ENCODE measurements at places on chromosomes 16 and 17. TPM values are rescaled to one million over a fixed set of nuclear protein-coding genes. Genes with fewer than 3 reads are reported as not detected.

DNA sequence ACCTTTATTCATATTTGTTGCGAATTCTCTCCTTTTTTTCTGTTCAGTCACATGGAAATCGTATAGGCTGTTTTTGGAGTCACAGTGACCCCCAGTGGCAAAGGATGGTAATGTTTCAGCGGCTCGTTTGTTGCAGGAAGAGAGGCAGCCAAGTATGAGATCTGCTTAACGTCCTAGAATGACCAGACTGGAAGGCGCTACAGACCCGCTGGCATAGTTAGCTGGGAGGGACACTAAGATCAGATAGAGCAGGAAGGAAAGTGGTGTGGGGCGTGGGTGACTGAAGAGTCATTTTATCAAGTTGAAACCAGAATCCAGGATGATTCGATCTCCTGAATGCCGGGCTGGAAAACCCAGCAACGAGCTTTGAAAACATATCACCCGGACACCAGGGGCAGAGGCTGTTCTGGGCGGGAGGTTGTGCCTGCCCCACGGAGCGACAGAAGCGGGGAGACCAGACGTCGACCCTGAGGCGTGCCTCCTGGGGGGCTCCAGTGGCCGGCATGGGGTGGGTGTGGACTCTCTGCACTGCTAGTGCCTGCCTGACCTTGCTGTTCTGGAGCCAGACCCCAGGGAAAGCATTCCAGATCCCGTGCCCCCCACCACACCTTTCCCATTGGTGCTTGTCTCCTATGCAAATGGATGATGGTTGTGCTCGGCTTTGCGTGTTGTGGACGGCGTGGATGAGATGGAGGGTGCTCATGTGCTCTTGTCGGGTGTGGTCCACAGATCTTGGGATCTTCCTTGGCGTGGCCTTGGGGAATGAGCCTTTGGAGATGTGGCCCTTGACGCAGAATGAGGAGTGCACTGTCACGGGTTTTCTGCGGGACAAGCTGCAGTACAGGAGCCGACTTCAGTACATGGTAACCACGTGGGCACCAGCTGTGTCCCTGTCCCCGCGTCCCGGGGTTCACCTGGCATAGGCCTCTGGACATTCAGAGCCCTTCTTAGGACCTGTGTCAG is 7.7 kb downstream of the IL34 start:
- DNase-seq = peak; percentile 88

Gene KRT9
- total RNA-seq = 0.47 TPM

Gene IL32
- 4.7 TPM for total RNA-seq

Gene KRTAP1-5
- not detected for total RNA-seq

- DNase-seq = no peak
These were observed 31.5 kb downstream of the WSCD1 start for GRCh38 chr17:6101706-6102105.

GRCh38 chr16:66996324-66996982 is 8.1 kb downstream of the CES4A start:
- peak; percentile 88 for DNase-seq

DNA sequence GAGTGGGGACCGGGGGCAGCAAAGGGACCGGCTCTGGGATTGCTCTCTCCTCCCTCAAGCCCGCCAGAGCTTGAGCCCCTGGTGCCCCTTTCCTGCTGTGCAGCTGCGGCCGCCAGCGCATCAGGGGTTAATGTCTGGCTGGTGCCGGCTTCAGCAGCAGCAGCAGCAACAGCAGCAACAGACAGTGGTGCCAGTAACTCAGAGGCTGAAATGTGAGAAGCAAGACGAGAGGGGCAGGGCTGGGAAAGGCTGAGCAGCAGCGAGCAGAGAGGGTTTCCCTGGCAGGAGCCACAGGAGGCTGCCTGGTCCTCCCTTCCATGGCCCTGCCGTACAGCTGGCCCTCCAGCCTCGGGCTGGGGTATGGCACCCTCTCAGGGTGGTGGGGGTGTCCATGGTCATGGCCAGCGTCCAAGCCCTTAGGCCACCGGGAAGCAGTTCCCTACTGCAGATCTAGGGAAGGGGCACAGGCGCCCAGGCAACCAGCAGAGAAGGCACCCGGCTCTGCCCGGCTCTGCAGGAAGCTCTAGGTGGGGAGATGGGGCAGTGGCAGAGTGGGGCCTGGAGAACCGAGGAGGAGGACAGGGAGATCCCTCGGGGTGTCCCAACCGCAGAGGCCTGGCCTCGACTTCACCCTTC is 21.1 kb upstream of the TFAP4 start:
- DNase-seq = no peak

DNA sequence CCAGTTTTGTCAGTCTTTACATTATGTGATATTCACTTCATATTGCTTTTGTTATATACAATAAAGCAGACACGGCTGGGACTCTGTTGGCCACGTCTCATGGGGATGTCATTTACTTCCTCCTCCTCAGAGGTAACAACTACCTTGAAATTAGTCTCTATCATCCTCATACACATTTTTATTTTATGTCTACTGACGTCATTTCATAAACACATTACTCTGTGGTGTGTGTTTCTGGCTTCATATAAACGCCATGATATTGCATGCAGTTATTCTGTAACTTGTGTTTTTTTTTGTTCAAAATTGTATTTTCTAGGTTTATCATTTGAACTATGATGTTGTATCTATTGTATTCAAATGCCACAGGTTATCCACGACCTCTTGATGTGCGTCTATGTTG is 13.4 kb upstream of the IRF8 start:
- DNase-seq = no peak

Gene HEXD
- total RNA-seq = 45.2 TPM

DNA sequence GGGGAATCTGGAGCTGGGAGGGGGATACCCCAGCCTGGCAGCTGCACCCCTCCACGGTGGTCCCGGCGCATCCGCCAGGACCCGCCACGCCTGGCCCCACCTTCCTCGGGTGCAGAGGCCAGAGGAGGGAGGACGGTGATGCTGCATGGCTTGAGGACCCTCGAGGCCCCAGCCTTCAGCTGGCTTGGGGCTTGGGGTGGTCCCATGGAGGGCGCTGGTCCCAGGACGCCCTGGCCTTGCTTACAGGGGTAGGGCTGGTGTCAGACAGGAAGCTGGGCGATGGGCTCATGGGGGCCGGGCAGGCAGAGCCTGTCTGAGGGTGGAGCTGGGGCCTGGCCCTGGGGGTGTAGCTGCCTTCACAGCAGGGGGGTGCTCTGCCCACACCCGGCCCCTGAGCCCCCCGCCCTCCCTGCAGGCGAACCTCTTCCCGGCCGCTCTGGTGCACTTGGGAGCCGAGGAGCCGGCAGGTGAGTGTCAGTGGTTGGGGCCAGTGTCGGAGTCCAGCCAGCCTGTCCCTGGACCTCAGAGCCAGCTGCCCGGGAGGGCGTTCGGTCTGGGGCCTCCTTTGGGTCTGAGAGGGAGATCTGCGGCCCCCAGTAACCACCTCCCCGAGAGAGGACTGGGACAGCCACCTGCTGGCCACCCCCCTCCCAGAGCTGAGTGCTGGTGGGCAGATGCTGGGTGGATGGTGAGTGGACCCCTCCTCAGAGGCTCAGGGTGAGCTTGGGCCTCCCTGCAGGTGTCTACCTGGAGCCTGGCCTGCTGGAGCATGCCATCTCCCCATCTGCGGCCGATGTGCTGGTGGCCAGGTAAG is 6.4 kb downstream of the CENPX start:
- DNase-seq = no peak

Gene TEDC2
- total RNA-seq = 0.64 TPM

DNA sequence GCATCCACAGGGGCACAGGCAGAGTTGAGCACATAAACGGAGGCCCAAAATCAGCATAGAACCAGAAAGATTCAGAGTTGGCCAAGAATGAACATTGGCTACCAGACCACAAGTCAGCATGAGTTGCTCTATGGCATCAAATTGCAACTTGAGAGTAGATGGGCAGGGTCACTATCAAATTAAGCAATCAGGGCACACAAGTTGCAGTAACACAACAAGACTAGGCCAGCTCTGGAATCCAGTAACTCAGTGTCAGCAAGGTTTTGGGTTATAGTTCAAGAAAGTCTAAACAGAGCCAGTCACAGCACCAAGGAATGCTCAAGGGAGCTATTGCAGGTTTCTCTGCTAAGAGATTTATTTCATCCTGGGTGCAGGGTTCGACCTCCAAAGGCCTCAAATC is 12.9 kb downstream of the G6PC1 start:
- no peak for DNase-seq

DNA sequence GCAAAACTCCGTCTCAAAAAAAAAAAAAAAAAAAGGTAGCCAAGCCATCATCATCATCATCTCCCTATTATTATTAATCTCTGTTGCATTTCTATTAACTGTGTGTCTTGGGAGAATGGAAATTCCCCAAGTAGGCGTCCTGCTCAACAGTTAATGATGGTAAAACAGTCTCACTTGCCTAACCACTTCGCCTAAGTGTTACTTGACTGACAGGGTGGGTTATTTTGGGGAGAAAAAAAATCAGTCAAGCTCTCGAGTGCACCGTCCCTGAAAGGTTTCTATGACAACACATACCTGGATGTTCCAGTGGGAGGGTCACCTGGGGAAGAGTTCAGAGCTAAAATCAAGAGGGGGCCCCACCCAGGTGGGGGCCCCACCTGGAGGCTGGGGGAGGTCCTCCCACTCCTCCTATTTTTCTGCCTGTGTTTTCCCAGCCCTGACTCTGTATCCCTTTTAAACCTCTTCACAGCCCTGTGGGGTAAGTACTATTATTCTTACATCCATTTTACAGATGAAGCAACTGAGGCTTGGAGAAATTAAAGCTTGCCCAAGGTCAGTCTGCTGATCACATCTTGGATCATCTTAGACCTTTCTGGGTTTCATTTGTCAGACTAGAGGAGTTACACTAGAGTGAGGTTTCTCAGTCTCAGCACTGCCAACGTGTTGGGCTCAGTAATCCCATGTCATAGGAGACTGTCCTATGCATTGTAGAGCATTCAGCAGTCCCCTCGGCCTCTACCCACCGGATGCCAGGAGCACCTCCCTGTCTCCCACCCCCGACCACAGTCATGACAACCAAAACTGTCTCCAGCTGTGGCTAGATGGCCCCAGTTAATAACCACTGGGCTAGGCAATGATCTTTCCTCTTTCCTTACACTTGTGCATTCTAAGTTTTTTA is 11.0 kb upstream of the ABAT start:
- no peak for DNase-seq

DNA sequence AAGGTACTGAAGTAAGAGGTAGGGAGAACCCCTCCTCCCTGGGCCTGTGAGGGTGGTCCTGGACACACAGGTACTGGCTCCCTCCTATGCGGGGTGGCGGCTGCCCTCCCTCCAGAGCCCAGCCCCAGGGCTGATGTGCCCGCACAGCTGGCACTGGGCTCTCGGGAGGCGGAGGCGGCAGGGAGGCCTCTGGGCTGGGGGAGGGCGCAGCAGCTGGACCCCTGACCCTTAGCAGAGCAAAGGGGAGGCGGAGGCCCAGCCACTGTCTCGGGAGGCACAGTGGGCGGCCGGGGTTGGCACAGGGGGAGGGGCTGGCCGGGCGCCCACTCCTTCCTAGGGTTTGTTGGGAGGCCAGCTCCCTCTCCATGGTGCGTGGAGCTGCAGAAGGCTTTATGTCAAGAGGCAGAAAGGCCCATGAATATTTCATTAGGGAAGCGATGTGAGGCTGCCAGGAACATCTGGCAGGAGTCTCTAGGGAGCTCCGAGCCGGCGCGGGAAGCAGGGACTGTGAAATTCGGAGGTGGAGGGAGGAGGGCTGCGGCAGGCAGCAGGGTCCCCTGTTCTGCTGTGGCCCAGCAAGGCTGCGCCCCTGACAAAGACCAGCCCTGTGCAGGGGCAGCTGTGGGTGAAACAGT is 44.1 kb upstream of the ACSF3 start:
- DNase-seq = no peak

DNA sequence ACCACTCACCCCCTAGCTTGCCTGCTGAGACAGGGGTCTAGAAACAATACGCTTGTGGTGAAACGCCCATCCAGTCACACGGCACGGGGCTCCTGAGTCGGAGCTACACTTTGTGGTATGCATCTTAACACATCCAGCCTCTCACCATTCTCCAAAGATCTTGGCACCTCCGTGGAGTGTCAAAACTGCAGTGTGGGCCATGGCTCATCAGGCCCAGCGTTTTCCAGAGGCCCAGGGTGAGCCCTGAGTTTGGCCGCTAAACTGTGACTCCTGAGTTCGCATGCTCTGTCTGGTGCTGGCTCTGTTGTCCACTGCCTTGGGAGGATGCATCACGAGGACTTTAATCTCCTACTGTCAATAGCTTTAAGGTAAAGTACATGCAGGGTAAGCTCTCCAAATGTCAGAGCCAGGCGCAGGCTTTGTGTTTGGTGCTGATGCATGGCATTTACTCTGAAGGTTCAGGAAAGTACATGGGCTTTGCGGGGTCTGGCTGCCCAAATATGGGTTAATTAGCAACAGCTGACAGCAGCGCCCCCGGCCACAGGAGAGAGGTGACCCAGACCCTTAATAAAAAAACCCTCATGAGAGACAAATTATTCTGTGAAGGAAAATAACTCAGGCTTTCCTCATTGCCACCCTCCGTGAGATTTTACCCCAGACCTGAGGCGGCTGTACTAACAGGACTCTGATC is 118.4 kb downstream of the CCDC182 start:
- no peak for DNase-seq

Gene OR4D1
- total RNA-seq = 0.17 TPM

- peak; percentile 13 for DNase-seq
These were observed 215.4 kb downstream of the SEC14L1 start for GRCh38 chr17:77356109-77356689.

- no peak for DNase-seq
These were observed 7.0 kb upstream of the RNF157 start for GRCh38 chr17:76247304-76247703.

DNA sequence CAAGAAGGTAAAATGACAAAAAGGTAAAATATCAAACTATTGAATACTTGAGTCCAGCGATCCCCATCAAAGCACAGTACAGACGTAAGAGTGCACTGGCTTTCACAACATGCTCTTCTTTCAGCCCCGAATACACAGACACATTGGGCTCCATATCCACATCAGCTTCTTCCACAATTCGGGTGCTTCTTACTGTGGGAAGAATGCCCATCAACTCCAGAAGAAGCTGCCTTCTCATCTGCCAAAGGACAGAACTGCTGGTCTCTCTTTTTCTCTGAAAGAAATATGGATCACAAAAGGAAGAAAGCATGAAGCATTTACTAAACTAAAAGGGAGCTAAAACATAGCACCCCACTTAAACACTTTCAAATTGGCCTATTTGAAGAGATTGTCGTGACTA is 20.4 kb downstream of the INTS2 start:
- DNase-seq = no peak

DNA sequence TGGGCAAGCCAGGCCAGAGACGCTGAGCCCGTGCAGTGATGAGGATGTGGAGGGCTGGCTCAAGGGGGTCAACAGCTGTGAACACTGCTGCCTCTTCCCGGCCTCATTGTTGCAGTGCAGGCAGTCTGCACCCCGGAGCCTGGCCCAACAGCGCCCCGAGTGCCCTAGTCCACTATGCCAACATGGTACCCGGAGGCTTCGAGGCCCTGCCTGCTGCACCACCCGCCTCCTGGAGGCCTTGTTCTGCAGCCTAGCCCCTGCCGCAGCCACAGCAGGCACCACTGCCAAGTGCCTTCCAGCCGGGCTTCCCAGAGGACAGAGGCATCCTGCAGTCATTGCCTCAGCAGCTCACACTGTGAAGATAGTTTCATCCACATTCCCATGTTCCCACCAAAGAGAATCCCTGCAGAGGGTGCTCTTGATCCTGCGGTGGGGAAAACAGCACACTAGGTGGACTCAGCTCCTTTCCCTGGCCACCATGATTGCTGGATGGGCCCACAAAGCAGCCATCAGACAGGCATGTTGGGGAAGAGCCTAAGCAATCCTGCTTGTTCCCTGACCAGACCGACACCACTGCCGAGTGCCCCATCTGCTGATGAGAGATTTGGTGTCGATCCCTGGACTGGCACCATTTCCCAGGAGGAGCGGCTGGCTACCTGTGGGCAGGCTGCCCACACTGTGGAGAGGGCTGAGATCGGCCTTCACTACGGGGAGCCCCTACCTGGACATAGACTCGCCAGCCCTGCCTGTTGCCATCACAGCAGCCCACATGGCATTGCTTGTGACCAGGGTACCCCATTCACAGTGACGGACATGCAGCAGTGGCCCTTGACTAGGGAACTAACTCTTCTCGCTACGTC is 44.9 kb downstream of the USP22 start:
- no peak for DNase-seq

Data from lower leg skin (tissue), 4 donors.